ENCODE measurements at places on chromosomes 7 and 10. TPM values are rescaled to one million over a fixed set of nuclear protein-coding genes. Genes with fewer than 3 reads are reported as not detected.

EPO gene
- total RNA-seq = not detected

ARHGEF5 gene
- total RNA-seq = 10.1 TPM

SEMA3A gene
- total RNA-seq = 193 TPM

TWIST1 gene
- total RNA-seq = 322 TPM

TWNK gene
- total RNA-seq = 5.2 TPM

WNT2 gene
- 7.5 TPM for total RNA-seq

SUGCT gene
- 14.1 TPM for total RNA-seq

C10orf67 gene
- total RNA-seq = 0.16 TPM

FEZF1 gene
- total RNA-seq = not detected

CALHM1 gene
- not detected for total RNA-seq

AMZ1 gene
- 6.7 TPM for total RNA-seq

NEURL1 gene
- 0.16 TPM for total RNA-seq

TAF3 gene
- total RNA-seq = 2.3 TPM

WIPF3 gene
- total RNA-seq = not detected

ZNF37A gene
- 13.4 TPM for total RNA-seq

SPDYE17 gene
- not detected for total RNA-seq

FAM237B gene
- not detected for total RNA-seq

SPDYE18 gene
- not detected for total RNA-seq
